Activated CD4-positive, alpha-beta T cell treated with anti-CD3 and anti-CD28 coated beads, Interleukin-2, amount 50 U/mL, for 48 hours (primary cell): ENCODE measurements at places on chromosomes 12 and 14.

GRCh38 chr12:122064025-122064777, 14.4 kb upstream of the MLXIP start:
- DNase-seq = peak; percentile 49

DNA sequence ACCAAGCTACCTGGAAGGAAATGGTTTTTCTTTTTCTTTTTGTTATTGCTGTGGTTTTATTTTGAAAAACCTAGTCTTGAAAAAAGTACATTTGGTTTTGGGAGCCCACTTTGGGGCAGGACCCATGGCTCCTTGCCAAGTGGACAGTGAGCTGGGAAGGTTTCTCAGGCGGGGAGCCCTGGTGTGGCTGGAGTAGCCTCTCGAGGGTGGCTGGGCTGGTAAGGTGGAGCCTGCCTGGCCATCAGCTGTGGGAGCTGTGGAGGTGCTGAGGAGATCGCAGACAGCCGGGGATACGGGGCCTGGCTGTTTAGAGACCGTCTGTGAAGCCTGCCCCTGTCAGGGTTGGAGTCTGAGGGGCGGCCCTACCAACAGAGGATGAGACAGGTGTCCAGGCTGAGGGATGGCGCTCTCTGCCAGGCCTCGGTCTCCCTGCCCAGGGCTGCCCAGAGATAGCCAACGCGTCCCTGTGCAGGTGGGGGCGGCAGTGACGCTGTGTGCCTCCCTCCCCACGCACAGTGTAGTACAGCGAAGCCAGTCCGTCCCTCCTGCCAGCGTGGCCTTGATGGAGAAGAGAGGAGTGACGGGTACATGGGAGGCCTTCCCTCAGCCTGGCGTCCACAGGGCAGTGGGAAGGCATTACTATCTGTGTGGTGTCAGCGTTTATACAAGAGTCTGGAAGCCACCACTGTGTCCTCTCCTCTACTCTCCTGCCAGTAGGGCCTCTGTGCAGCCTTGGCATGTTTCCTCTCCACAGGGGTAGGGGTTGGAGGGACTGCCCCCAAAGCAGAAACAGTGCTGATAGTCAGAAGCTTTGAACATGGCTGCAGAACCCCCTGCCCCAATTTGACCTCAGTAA, 5.9 kb downstream of the RIN3 start:
- DNase-seq = no peak

DNA sequence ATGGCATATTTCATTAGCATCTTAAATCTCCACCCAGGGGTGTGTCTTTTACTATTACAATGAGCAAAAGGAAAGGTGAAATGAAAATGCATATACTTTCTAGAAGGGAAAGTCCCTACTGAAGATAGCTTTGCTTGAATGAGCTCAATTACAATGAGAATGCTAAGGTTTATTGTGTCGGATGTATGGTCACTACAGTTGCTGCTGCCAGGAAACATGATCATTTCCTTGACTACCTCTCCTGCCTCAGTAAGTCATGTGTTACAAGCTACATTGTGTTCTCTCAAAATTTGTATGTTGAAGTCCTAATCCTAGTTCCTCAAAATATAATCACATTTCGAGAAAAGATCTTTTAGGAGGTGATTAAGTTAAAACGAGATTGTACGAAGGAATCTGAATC, 322.2 kb downstream of the MDGA2 start:
- no peak for DNase-seq

- peak; percentile 49 for DNase-seq
Measured at GRCh38 chr12:57477710-57478681, 1.7 kb downstream of the ARHGAP9 start.

DNA sequence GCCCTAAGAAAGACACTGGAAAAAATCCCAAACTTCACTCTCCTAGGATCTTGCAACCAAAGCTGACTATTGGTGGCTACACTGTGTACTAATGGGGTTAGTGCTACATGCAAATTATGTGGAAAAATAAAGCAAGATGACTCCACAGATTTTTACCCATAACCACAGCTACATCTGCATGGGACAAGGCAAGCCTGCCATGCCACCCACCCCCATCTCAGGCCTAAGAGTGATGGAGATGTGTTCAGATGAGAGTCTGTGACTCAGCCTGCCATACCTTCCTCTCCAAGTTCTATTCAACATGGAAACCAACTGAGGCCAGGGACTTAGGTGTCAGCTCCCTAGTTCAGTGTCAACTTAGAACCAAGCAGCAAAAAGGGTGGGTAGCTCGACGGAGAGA, 206.2 kb downstream of the PELI2 start:
- DNase-seq = no peak
